NCI-H526 (cell line): ENCODE measurements at places on chromosomes 12 and 14.

GRCh38 chr12:24014240-24014639, 64.8 kb upstream of the SOX5 start:
- no peak for DNase-seq

DNA sequence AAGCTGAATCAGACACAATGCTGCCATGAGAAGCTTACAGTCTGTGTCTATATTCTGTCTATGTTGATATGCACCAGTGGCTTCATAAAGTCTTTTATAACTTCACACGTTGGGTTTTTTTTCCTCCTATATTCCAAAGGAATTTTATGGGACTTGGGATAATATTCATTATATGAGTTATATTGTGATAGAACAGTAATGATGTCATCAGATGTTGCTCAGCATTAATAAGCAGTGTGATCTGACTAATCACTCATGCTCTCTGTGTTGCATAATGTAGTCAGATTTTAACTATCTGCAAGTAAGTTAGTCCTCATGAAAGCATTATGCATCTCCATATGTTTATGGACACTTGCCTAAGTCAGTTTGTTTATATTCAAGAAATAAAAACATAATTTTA, 159.6 kb downstream of the PLCZ1 start:
- no peak for DNase-seq

GRCh38 chr12:41963398-41963797, 181.3 kb downstream of the GXYLT1 start:
- DNase-seq = no peak

DNA sequence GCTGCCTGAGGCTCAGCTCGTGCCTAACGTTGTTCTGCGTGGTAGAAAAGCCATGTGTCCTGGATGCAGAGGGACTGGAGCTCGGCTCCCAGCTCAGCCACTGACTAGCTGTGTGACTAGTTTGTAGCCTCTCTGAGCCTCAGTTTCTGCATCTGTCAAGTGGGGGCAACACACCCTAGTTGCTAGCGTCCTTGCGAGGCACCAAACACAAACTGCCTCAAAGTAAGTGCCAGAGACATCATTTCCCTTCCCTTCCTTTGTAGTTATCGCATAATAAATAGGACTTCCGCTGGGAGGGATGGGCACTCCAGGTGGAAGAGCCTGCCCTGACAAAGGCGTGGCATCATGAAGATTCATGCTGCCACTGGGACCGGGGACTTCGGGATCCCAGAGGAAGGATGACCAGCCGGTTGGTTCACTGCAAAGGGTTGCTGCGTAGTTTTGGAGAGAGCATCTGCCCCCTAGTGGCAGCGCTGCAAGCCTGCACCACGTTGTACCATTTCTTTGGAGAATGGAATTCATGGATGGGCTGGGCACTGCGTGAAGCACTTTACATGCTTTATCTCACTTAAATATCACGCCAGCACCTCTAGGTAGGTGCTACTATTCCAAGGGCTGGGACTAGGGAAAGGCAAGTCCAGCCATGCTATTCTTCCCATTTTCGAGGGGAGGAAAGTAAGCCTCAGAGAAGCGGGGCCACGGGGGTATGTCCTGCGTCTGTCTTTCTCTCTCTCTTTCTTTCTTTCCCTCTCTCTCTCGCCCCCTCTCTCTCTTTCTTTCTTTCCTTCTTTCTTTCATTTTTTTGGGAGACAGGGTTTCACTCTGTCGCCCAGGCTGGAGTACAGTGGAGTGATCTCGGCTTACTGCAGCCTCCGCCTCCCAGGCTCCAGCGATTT, 4.6 kb downstream of the CCDC197 start:
- peak; percentile 76 for DNase-seq

GRCh38 chr14:90603841-90604240, 207.0 kb downstream of the CALM1 start:
- DNase-seq = no peak

DNA sequence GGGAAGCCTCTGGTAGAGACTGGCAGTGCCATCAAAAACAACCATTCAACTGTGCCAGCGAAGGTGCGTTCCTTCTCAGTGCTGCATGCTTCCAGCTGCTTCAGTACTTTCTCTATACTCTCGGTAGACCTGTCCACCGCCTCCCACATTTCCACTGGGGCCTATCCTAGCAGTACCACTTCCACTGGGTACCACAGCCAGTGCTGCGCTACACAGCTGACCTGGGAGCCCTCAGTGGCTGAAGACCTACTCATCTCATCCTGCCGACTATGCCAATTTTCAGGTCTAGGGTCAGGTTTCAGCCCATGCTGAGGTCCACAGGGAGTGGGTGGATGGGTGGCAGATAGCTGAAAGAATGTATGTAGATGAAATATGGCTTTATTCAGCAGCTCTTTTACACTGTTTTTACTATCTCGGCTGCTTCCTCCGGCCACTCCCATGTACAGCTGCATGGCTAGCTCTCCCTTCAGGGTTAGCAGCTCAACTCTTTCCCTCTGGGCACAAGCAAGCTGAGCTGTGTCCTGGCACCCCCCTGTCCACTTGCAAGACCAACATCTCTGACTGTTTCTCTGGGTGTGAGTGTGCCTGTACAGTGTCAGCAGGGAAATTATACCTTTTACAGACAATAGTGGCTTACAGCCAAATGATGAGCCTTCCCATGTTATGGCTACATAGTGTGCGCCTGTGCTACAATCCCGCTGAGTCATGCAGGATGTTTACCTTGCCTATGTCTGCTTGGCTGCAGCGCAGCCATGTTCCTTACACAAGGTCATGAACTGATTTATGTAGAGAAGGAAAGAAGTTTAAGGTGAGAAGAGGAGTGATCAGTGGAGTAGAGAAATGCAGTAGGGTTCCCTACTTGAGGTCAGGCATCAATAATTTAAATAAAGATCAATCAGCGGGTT, 125.7 kb upstream of the DDHD1 start:
- DNase-seq = no peak

DNA sequence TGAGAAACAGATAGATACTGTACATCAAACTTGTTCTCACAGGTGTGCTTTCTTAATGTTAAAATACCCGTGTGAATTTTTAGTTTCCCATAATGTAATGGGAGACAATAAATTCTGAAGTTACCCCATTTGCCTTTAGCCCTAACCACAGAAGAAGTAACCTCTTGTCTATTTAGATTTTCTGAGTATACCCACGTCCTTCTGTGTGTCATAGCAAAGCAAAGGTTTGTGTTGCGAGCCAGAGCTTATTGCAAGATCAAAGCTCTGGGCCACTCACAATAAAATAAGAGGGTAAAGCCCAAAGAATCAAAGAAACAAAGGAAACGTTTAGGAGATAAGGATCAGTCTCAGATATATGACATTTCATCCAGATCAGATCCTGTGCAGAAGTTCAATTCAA, 73.9 kb downstream of the BMP4 start:
- no peak for DNase-seq

DNA sequence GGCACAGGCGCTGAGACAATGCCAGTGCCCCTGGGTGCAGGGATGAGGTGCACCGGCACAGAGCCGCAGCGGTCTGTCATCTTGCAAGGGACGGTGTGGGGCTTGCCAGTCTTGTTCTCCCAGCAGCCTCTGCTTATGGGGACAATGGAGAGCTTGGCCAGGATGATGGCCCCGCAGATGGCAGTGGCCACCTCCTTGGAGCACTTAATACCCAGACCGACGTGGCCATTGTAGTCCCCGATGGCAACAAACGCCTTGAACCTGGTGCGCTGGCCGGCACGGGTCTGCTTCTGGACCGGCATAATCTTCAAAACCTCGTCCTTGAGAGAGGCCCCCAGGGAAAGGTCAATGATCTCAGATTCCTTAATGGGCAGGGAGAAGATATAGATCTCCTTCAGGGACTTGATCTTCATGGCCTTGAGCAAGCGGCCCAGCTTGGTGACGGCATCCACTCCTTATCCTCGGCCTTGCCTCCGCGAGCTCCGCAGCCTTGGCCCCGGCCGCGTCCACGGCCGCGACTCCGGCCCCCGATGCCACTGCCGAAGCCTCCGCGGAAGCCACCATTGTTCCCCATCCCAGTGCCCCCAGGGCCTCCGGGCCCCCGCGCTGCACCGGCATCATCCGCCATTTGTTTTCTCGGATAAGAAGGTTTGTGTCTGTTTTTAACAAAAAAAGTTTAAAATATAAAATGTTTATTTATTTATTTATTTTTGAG, 29.9 kb downstream of the VRTN start:
- DNase-seq = no peak

DNA sequence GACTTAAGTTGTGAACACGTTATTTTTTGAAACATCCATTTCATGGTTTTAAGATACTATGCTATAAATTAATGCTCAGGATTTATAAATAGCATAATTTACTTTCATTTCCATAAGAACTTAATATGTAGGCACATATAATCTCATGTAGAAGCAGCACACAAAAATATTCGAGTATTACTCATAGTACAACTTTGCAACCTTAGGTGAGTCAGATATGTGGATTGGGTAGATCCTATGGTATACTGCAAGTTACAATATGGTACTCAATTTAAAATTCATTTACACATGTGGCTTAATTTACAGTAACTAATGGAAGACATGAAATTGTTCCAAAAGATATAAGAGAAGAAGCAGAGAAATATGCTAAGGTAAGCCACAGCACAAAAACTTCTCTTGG, 26.0 kb downstream of the PSMA3 start:
- DNase-seq = no peak

DNA sequence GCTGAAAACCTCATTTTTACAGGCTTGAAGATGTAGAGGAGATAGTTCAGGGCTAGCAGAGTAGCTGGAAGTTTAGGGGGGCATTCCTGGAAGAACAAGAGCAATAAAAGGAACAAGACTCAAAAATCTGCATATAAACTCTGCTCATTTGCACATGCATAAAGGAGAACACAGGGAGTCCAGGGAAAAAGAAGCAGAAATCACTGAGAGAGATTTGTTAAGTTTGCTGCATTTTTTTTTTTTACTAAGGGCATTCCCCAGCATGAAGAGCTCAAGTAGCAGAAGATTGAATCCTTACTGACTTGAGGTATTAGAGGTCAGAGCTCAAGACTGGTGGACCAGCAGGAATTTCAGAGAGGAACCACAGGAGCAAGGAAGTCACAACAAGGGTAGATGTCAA, 28.2 kb upstream of the BCL11B start:
- DNase-seq = no peak

- DNase-seq = no peak
These were observed 49.7 kb downstream of the TRMT5 start for GRCh38 chr14:60931218-60931617.

GRCh38 chr14:99382781-99383471, 97.7 kb downstream of the SETD3 start:
- DNase-seq = no peak

GRCh38 chr14:36075203-36075602, 101.3 kb downstream of the PTCSC3 start:
- DNase-seq = no peak

GRCh38 chr12:121575952-121576625, 4.7 kb downstream of the KDM2B start:
- DNase-seq = no peak

- no peak for DNase-seq
These were observed 46.4 kb downstream of the R3HDM2 start for GRCh38 chr12:57384478-57384877.

GRCh38 chr14:56422703-56423213, 156.8 kb upstream of the TMEM260 start:
- DNase-seq = peak; percentile 70

DNA sequence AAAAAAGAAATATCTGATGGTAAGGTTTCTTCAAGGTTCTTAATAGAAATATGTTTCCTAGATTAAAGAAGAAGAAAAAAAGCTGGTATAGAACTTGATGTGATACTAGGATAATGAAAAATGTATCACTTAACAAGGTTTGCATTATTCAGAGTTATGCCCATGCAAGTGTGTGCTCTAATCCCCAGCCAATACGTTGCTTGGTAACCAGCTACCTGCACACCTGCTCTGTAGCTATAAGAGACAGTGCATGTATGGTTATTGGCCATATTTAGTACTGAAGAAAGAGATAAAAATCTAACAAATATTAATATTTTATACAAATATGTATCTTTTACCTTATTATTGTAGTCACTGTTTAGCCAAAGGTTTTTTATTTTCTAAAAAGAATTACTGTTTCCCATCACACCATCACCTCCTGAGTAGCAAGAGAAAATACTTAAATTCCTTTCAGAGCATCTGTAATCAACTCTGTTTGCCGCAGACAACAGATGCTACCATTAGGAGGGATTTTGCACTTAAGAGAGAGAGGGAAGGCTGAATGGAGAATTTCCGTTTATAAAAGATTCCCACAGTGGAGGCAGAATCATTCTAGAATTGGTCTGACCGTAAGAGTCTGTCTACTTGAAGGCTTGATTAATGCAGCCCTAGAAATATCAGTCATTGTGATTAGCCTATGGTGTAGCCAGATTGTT, 115.6 kb downstream of the NEDD1 start:
- DNase-seq = peak; percentile 59

- peak; percentile 33 for DNase-seq
These were observed 2.1 kb upstream of the CCT2 start for GRCh38 chr12:69583203-69583602.

- DNase-seq = no peak
These were observed at the start of gene STRN3 for GRCh38 chr14:31026077-31026449. TSS of gene STRN3 (minus strand) at chr14:31026379. CDS start at chr14:31026185, 194 bp downstream.

DNA sequence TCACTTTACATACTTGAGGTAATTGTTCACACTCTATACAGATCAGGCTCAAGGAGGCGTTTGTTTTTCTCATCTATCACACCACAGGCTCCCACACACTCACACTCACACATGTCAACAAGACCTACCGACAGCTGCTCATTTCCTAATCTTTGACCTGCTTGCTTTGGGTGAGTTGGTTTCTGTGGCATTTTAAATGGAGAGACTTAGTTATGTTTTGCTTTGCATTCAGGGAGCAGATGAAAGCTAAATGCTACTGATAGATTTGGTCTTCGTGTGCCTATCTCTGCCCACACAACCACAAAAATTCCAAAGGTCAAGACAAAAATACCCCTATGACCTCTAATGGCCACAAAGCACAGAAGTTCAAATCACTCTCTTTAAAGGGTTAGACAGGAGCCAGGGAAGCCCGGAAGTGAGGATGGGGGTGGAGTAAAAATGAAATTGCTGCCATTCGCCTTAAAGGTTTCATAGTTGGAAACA, 203.5 kb upstream of the G2E3 start:
- DNase-seq = no peak

GRCh38 chr12:68291396-68292036, 38.1 kb upstream of the IL22 start:
- no peak for DNase-seq

DNA sequence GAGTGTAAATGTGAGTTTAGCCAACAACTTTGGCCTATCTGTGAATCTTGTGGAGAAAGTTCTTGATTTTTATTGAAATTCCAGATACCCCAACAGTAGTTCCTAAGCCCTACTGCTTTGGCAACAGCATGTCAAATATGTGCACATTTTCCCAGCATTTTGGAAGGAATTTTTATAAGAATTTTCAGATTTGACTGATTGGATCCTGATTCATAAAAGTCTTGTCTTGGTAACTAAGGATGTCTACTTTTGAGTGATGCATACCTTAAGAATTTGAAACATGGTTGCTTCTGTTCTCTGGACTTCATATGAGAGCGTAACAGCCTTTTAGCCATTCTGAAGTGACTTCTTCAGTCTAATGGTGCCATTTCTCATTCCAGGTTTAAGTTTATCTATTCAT, 106.7 kb downstream of the ANO4 start:
- no peak for DNase-seq

GRCh38 chr14:94171208-94171607, 2.9 kb upstream of the PPP4R4 start:
- DNase-seq = no peak

- no peak for DNase-seq
These were observed 123.3 kb upstream of the MED13L start for GRCh38 chr12:116400636-116401372.

GRCh38 chr14:82067221-82067875, 533.7 kb upstream of the SEL1L start:
- peak; percentile 67 for DNase-seq

- peak; percentile 2 for DNase-seq
These were observed 6.0 kb upstream of the MANSC4 start for GRCh38 chr12:27785882-27786570.

- no peak for DNase-seq
These were observed 172.3 kb downstream of the GPHN start for GRCh38 chr14:66680216-66680615.
